NCI-H748 treated with DMSO at 0.1 percent for 48 hours (cell line): ENCODE measurements at places on chromosomes 12 and 14.

GRCh38 chr12:68483592-68484383 is 126.9 kb upstream of the RAP1B start:
- DNase-seq = no peak

- DNase-seq = no peak
Measured at GRCh38 chr12:99529966-99530365, 117.6 kb upstream of the GARIN6 start.

- no peak for DNase-seq
Measured at GRCh38 chr12:40635141-40635731, 57.0 kb upstream of the CNTN1 start.

DNA sequence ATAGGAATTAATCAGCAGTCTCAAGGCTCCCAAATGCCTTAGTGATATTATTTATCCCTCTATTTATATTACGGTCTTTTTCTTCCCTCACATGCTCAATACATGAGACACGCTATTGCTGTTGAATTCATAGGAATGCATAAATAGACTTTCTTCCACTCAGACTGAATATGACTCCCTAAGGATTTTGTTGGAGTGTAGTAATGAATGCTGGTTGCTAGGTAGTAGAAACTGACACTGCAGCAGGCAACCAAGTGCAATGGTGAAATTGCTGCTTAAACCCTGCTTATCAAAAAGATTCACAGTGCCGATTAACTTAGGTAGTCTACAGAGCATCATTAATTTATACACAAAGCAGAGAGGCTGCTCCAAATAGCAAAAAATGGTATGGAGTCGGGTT is 168.2 kb downstream of the KCNC2 start:
- DNase-seq = no peak
